ENCODE measurements at places on chromosomes 6 and 20.

- no peak for DNase-seq
These were observed 20.5 kb upstream of the PDE7B start for GRCh38 chr6:135831016-135831415.

DNA sequence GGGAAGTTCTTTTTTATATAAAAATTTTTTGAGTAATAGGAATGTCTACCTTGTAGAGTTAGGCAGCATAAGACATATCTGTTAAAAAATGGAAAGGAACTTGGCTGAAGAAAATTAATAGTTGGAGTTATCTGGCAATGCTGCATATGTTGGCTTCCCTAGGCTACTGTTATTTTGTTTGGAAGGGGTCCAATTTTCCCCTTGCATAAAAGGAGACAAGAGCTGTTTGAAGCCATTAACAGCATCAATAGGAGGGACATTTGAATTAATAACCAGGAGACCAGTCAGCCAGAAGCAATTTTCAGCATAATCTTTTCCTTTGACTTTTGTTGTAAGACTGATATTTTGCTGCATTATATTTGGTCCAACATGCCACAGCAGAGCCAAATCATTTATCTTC, 80.9 kb upstream of the TAB2 start:
- DNase-seq = no peak

- no peak for DNase-seq
These were observed 174.9 kb downstream of the FRK start for GRCh38 chr6:115885636-115886366.

DNA sequence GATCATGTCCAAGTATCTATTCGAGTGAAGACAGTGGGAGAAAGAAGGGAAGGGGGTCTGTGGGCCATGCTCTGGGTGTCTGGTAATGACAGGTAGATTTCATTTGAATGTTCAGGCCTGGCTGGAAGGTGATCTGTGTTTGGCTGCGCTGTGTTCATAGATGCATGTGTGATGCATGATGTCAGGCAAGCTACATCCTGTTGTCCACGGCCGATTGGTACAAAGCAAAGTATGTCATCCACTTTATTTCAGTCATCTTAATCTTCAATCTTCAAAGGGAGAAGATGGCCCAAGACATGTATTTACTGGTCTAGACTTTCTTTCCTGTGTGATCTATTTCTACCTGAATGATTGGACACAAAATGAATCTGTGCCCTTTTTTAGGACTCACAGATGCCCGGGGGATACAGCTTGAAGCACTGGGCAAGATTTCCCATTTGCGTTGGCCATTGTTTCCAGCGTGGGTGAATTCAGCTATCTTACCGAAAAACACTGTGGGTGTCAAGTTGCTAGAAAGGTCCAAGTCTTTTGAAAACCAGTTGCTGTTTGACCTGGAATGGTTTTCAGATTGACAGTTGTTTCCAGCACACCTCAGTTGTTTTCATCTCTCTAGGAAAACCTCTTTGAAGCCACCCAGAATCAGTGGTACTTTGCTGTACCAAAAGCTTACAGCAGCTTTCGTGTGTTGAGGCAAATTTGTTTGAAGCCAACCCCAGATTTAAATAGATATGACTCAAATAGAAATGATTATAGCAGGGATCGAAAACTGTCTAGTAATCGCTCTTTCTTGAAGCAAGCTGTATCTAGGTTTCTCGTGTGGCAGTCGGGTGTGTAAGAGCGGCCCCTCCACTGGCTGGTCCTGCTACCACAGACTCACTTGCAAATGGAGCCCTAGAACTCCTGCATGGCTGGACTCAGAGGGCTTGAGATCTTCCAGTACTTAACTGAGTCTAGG, 27.2 kb downstream of the DUSP22 start:
- DNase-seq = no peak

GRCh38 chr20:48585061-48585870, 242.5 kb downstream of the PREX1 start:
- DNase-seq = no peak

DNA sequence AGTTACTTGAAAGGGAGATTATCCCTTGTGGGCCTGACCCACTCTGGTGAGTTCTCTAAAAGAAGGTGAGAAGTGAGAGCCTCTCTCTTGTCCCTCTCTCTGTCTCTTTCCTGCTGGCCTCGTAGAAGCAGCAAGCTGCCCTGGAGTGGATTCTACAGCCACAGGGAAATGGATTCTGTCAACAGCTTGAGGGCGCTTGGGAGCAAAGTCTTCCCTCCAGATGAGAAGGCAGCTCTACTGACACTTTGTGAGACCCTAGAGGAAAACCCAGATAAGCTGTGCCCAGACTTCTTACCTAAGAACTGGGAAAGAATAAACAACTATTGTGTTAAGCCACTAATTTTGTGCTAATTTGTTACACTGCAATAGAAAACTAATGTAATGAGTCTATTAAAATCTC, 39.9 kb downstream of the ANKRD60 start:
- no peak for DNase-seq

DNA sequence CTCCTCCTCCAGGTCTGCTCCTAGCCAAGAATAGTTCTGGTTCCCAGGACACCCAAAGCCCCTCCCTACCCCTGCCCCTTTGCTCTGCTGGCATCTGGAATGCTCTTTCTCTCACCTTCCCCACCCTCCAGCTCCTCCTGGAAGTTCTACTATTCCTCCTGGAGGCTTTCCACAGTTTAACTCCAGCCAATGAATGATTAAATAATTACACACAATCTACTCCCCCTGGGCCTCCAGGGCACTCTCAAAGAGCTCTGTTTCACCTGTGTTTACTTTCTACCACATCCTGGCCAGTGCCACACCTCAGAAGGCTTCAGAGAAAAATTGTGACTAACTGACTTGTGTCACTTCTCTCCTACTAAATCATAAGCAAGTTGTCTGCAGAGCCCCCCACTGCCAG, 36.2 kb downstream of the GCM1 start:
- no peak for DNase-seq

- no peak for DNase-seq
These were observed 62.6 kb upstream of the PMEPA1 start for GRCh38 chr20:57772349-57772964.

DNA sequence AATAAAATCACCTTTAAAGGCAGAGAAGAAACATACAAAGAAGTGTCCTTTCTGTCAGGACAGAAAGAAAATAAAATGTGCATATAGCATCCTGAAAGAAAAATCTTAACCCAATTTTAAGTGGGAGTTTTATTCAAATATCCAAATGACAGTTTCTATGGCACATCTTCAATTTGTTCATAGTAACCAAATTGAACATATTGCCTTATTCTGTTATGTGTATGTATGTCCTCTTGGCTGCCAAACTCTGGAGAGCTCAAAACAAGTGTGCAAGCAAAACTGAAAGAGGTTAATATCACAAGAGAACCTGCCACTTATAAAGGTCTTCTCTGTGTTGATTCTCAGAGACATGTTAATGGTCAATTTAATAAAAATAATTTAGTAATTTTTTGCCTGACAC, 334.7 kb downstream of the BCKDHB start:
- no peak for DNase-seq

GRCh38 chr20:49669601-49670189, 44.0 kb downstream of the B4GALT5 start:
- DNase-seq = no peak

GRCh38 chr6:150694889-150695288, 95.2 kb downstream of the PLEKHG1 start:
- no peak for DNase-seq

GRCh38 chr6:1285556-1285955, 26.3 kb upstream of the FOXQ1 start:
- DNase-seq = no peak

DNA sequence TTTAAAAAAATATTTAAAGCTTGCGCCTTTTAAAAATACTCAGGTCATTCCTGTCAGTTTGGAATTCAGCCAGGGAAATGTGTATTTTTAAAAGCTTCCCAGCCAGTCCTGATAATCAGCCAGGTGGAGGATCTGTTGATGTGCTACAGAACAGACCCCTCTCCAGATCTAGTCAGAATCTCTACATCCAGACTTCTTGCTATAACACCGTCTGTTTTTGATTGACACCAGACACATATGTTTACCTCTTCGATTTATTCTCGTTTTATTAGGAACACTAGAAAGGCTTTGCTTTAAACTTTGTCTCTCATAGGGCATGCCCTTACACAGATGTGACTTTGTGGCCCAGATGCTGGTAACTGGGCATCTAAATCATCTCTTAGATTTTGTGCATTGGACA, 11.7 kb downstream of the PARD6B start:
- DNase-seq = no peak

Measured in stimulated activated CD4-positive, alpha-beta T cell treated with anti-CD3 and anti-CD28 coated beads, Interleukin-2, amount 100 ng/mL, for 24 hours (primary cell).